ENCODE measurements at places on chromosomes 7 and 10.

GRCh38 chr7:149817301-149817771, 20.8 kb upstream of the ZNF862 start:
- no peak for DNase-seq

DNA sequence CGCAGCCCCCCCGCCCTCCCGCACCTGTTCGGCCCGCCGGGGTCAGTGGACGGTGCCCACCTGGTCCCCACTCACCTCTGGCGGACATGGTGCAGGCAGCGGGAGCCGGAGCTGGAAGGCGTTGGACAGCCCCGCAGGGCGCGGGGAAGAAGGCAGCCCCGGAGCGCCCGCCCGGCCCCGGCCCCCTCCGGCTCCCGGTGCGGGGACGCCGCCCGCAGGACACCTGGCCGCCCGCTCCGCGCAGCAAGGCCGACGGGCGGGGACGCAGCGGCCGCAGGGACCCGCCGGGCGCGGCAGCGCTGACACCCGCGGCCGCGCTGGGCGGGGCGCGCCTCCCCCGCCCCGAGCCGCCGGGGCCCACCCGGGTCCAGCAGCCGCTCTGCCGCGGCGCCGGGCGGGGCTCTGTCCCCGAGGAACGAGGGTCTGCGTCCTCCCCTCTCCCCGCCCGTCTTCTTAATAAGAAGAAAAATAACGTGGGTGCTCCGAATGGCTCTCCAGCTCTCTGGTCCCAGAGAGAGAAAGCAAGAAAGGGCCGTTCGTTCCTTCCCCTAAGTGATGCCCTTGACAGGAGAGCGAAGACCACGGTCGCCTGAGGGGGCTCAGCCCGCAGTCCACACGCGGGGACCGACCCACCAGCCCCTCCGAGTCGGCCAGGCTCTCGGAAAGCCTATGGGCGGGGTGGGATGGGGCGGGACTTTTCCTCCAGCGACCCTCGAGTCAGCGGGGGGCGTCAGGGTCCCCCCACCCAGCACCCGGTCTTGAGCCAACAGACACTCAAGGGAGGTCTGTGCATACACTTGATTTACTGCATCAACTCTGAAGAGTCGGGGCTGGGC, 53.4 kb upstream of the FHIP2A start:
- DNase-seq, result no peak

- no peak for DNase-seq
Observed at GRCh38 chr7:142790056-142790455, 19.3 kb downstream of the PRSS2 start.

DNA sequence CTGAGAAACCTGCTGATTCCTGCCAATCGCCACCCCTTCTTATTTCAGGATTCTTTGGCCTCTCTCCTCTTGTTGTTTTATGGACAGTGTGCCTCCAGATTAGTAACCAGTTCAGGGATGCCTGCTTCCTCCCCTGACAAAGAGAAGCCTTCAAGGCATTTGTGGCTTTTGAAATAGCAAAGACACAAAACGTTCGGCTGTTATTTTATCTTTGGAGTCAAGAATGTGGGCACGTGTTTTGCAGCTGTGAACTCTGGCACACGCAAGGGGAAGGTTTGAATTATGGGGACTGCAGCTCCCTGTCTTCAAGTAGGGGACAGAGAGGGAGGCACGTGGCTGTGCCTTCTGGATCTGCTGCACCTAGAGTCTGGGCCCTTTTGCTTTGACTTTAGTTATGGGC, 157.9 kb upstream of the GRB10 start:
- DNase-seq, result no peak

- DNase-seq, result no peak
Observed at GRCh38 chr7:129914536-129915272, 38.1 kb downstream of the UBE2H start.

DNA sequence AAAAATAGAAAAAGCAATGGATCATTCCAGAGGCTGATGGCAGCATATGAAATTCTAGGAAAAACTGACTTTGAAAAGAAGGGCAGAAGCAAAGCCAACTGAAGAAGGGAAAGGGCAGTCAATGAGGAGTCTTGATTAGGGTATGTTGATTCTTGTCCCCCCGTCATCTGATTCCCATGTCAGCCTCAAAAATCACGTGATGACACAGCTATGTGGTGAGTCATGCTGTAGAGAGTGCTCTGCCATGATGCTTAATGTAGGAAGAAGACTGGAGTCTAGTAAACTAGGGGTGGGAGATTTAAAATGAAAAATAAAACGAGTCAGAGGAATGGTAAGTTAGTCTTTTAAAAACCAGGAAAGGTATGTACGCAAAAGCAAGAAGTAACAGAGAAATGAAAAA, 3.9 kb upstream of the POU6F2 start:
- no peak for DNase-seq

DNA sequence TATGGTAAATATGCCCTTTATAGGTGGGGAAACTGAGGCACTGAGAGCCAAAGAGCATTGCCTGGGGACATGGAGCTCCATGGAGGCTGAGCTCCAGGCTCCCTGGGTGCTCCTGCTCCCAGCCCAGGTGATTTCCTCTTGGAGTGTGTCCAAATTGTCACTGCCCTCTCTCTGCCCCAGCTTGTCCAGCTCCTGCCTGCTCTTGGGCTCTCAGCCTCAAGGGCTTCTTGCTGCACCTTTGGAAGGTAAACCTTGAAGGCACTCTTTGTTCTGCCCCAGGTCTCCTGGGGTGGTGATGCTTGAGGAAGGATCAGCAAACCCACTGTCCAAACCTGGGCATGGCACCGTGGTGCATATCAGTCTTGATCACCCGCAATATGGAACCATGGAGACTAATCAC, 166.1 kb downstream of the RPS24 start:
- peak; percentile 45 for DNase-seq

- DNase-seq, result no peak
Observed at GRCh38 chr7:158772916-158773315, 56.4 kb downstream of the ESYT2 start.

- peak; percentile 55 for DNase-seq
Observed at GRCh38 chr7:154744256-154744860, 258.6 kb downstream of the PAXIP1 start.

- no peak for DNase-seq
Observed at GRCh38 chr7:7323921-7324320, 141.6 kb downstream of the C1GALT1 start.

DNA sequence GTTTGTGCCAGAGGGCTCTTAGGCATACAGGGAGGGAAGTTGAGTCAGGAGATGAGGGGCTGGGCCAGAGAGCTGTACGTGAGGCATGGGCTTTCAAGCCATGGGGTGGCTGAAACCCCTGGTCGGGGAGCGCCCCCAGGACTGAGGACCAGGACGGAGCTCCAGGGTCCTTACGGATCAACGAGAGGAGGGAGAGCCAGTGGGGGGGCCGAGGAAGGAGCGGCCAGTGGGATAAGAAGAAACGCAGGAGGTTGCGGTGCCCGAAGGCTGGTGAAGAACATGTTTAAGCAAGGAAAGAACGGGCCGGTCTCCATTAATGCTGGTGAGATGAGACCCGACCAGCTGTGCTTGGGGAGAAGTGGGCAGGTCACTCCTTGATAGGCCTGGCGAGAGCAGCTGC, 43.6 kb upstream of the BHLHA15 start:
- DNase-seq, result no peak

DNA sequence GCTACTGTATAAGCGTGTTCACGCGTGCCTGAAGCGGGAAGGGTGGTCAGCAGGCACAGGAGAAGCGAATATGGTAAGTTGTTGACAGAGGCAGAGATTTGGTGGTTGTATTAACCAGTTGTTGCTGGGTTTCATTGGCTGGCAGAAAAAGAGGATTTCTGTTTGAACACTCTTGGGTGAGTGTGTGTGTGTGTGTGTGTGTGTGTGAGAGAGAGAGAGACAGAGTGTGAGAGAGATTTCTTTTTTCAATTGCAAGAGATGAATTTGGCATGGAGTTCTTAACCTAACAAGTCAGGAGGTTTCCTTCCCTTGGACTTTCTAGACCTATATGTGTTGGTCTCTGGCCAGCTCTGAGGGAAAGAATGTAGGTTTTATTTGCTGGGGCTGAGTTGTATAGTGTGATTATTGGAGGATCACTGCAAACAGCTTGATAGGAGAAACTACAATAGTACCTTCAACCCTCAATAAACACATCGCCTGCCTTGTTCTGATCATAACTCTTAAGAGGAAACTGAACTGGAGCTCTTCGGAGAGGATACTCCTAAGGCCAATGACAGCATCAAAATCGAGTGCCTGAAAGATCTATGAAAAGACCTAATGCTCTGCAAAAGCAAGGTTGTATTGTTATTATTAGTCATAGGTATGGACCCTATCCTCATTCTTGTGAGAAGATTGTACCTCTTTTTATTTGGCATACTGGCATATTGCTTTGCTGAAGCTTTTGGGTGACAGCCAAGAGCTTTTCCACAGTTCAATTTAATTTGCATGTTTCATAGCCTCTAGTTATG, 1.2 kb downstream of the MCU start:
- DNase-seq, result peak; percentile 22

GRCh38 chr10:69890065-69890847, 88.5 kb downstream of the COL13A1 start:
- no peak for DNase-seq

DNA sequence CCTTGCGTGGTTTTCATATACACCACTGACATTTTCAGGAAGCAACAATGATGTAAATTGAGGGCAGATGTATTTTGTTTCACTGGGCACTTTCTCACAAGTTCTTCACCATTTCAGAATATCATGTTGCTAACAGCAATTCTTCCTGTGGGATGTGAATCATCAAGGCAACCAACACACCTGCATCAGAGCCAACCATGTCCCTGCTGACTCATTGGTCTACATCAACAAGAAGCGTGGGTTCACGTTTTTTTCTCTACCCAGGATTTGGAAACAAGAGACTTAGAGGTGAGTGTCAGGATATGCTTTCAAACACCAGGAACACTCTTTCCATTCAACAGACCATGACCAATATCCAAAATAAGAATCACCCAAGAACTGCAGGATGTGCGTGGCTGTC, 203.9 kb downstream of the TEX36 start:
- DNase-seq, result no peak

DNA sequence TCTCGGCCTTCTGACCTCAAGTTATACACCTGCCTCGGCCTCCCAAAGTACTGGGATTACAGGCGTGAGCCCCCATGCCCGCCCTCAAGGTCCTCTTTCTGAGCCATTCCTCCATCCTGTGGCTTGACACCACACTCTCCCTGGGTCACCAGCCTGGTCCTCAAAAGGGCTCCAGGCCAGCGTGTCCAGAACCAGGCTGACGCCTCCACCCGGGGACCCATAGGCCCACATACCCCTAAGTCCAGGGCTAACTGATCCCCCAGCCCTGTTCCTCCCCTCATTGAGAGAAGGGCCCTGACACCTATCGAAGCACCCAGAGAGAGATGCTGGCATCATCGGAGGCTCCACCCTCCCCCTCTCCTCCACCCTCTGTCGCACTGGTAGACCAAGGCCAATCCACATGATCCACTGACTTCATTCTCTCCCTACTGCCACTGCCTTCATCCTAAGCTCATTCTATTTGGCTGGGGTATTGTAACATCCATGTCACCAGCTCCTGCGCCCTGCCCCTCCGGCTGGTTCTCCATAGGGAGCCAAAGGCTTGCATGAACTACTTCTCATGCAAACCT, 46.7 kb downstream of the TMEM270 start:
- DNase-seq, result no peak

GRCh38 chr7:155093596-155093995, 23.5 kb downstream of the HTR5A start:
- no peak for DNase-seq

Data from NCI-H1105 treated with DMSO at 0.1 percent for 48 hours (cell line).